ENCODE measurements at places on chromosomes 5 and 9. TPM values are rescaled to one million over a fixed set of nuclear protein-coding genes. Genes with fewer than 3 reads are reported as not detected.

DNA sequence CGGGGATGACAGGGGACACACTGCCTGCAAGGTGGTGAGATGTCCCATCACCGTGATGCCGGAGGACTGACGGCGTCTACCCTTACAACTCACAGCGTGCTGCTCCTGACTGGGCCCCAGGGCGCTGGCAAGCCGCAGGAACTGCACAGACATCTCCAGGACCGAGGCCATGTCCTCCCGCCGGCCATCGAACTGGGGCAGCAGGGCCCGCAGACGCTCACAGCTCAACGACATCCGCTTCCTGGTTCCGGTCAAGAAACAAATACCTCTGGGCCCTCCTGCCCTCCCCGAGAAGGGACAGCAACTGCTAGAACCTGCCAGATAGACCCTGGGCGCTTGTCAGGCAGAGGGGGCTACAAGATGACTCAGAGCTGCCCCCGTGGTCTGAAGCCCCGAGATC lies 1.0 kb downstream of the SOHLH1 start:
- H3K4me3 ChIP-seq = no peak overlapping the region
- H3K36me3 ChIP-seq = no peaks in the 10 kb centered on the region

- H3K36me3 ChIP-seq = no peaks in the 10 kb centered on the region
- no peaks in the 10 kb centered on the region for H3K27me3 ChIP-seq
- DNase-seq = peak; percentile 42
- H3K4me1 ChIP-seq = no peaks in the 10 kb centered on the region
Observed at GRCh38 chr5:108481355-108481931, 99.5 kb upstream of the FBXL17 start.

- H3K36me3 ChIP-seq = no peaks in the 10 kb centered on the region
- DNase-seq = no peak
Observed at GRCh38 chr5:170404398-170404797, 15.2 kb upstream of the KCNMB1 start.

- H3K4me3 ChIP-seq = no peak overlapping the region
- H3K27ac ChIP-seq = no peak overlapping the region
Observed at GRCh38 chr9:124535846-124536245, 28.6 kb upstream of the NR5A1 start.

DNA sequence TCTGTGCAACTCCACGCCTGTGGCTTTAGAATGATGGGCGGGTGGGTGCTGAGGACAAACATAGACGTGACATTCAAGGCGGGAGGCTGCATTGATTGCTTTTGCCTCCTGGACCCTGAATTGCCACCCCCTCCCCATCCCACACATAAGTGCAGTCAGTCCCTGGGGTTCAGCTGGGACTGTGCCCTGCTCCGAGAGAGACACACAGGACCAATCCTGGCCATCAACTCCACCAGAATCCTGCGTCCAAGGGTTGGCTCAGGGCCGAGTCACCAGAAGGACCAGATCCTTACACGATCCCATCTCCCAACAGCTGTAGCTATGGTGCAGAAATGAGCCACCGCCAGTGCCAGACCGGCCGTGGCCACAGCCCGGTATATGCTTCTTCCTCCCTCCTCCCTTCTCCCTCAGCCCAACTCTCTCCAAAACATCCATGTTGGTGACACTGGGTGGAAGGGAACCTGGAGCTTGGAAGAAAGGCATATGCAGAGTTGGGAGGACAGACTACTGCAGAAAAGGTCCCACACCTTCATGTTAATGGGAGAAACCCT lies 27.4 kb downstream of the IRX2 start:
- no peak for DNase-seq
- H3K4me1 ChIP-seq = peaks cover 2% of the 10 kb centered on the region
- H3K27me3 ChIP-seq = peaks cover 11% of the 10 kb centered on the region
- H3K4me3 ChIP-seq = no peak overlapping the region
- H3K27ac ChIP-seq = no peak overlapping the region

GRCh38 chr5:160159991-160160792 lies 40.9 kb upstream of the PWWP2A start:
- no peak overlapping the region for H3K27ac ChIP-seq
- no peaks in the 10 kb centered on the region for H3K36me3 ChIP-seq
- no peak overlapping the region for H3K4me3 ChIP-seq
- no peaks in the 10 kb centered on the region for H3K4me1 ChIP-seq
- peak; percentile 35 for DNase-seq

DNA sequence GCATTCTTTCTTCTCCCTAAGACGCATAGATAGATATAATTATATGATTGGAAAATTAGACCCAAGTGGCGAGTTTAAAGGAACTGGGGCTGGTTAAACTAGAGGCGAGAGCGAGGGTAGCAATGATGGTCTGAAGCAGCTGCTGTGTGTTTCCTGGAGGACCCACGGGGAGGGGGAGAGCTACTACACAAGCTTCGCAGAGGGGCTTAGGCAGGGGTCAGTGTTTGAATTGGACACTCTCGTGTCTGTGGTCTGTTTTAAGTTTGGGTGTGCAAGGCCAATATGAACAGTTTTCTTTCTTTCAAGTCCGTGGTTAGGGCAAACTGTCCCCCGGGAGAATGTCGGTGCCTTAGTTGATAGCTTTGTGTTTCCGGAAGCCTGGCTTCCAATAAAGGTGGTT lies 43.1 kb downstream of the PDZD2 start:
- no peak for DNase-seq
- H3K4me3 ChIP-seq = no peak overlapping the region
- H3K36me3 ChIP-seq = no peaks in the 10 kb centered on the region
- H3K27me3 ChIP-seq = no peaks in the 10 kb centered on the region

GRCh38 chr9:110351009-110351467 lies 13.4 kb upstream of the TXNDC8 start:
- H3K27me3 ChIP-seq = no peaks in the 10 kb centered on the region
- no peaks in the 10 kb centered on the region for H3K36me3 ChIP-seq
- H3K27ac ChIP-seq = no peak overlapping the region
- no peak for DNase-seq

DNA sequence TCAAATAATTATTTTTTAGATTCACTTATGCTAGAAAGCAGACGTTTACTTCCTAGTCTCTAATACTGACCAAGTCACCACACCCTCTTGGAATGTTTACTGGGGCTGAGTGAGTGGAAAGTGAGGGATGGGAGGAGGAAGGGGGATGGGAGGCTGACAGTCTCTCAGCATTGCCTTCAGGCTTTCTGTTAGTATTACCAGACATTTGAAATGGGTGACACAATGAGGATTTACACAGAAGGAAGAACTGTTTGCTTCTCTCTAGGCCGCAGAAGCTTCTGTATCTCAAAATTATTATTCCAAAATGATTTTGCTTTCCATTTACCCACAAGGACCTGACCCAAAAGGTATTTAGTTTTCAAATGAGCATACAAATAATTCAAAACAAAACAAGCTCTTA lies 232.8 kb upstream of the ZNF608 start:
- peak; percentile 29 for DNase-seq
- H3K4me3 ChIP-seq = no peak overlapping the region
- no peaks in the 10 kb centered on the region for H3K4me1 ChIP-seq
- H3K27me3 ChIP-seq = no peaks in the 10 kb centered on the region
- no peak overlapping the region for H3K27ac ChIP-seq
- H3K36me3 ChIP-seq = no peaks in the 10 kb centered on the region

DNA sequence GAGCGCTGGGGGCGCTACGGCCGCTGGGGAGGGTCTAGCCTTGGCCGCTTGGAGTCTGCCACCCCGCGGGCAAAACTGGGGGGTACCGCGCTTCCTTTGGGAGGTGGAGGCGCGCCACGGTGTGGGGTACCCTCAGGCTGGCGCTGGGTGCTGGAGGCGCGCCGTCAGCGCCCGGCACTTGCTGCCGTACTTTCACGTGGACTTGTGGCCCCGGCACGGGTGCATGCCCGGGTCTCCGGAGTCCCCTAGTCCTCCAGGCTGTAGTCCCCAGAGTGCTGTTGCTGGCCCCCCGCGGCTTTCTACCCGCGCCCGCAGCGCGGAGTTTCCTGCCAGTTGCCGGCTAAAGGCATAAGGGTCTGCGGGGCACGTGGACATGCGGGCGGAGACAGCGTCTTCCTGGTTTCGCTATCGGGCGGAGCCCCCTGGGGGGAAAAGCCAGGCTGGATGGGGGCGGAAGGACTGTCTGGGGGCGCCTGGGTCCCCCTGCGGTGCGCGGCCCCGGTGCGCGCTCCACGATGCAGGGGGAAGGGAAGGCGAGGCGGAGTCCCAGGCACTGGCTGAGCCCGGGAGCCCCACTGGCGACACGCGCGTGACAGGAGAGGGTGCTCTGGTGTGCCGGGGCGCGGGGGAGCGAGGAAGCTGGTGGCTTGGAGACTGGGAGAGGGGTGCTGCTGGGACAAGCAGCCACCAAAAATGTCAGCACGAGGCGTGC lies 666 bp downstream of the PPARGC1B start:
- no peaks in the 10 kb centered on the region for H3K27me3 ChIP-seq
- peak overlapping the region; percentile 75 for H3K4me3 ChIP-seq
- DNase-seq = peak; percentile 27
- no peaks in the 10 kb centered on the region for H3K36me3 ChIP-seq
- H3K4me1 ChIP-seq = peaks cover 13% of the 10 kb centered on the region

DNA sequence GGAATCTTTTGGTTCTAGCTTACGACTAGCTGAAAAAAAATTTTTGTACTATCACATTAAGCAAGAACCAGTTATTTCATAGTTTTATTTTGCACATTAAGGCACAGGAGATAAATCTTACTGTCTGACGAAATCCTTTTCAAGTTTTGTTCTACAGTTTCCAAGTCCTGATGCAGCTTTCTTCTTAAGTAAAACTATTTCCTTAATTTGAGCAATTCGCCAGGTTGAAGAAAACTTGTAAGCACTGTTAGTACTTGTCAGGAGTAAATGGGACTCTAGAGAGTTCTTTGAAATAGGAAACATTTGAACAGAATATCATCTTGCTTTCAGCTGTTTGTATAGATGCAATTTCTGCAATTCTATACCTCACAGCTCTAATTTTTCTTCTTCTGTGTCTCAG lies 318.8 kb upstream of the ELAVL2 start:
- no peak overlapping the region for H3K4me3 ChIP-seq
- H3K27me3 ChIP-seq = no peaks in the 10 kb centered on the region
- no peaks in the 10 kb centered on the region for H3K4me1 ChIP-seq

- peak; percentile 58 for DNase-seq
- no peak overlapping the region for H3K27ac ChIP-seq
- no peaks in the 10 kb centered on the region for H3K27me3 ChIP-seq
- no peak overlapping the region for H3K4me3 ChIP-seq
Observed at GRCh38 chr9:125763394-125763801, 16.2 kb downstream of the PBX3 start.

- no peak for DNase-seq
- H3K4me3 ChIP-seq = no peak overlapping the region
- no peaks in the 10 kb centered on the region for H3K4me1 ChIP-seq
- H3K27ac ChIP-seq = no peak overlapping the region
Observed at GRCh38 chr5:2910401-2911175, 159.1 kb upstream of the IRX2 start.

DNA sequence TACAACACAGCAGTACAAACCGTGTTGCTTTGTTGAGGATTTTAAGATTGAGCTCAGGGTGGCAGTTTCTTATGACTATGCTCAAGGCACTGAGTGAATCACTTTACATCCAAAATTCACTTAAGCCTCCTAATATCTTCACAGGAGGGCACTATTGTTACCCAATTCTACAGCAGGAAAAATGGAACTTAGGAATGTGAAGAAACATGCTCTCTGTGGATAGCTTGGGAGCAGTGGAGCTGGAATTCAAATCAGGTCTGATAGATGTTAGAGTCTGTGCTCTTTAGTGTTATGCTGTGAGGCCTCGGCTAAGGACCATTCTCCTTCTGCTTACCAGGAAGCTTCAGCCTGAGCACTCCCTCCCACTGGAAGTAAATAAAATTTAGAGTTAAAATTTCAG lies 18.7 kb upstream of the HMHB1 start:
- no peaks in the 10 kb centered on the region for H3K27me3 ChIP-seq
- no peaks in the 10 kb centered on the region for H3K4me1 ChIP-seq
- no peak overlapping the region for H3K4me3 ChIP-seq
- no peak overlapping the region for H3K27ac ChIP-seq
- no peak for DNase-seq
- H3K36me3 ChIP-seq = no peaks in the 10 kb centered on the region

DNA sequence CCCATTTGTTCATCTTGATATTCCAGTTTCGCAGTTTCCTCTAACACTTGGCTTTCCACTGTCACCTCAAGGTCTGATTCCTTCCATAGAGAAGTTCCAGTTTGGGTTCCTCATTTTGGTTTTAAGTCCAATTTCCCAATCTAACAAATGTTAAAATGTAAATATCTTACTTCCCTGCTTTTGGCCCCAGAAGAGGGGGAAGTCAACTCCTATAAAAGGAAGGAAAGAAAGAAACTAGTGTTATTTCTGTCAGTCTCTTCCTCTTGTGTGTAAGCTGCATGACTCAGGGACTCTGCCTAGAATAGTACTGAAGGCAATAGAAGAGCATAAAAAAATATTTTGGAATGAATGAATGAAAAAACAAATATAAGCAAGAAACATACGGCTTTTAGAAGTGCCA lies 127.5 kb upstream of the CCNG1 start:
- no peak for DNase-seq
- no peaks in the 10 kb centered on the region for H3K36me3 ChIP-seq
- H3K27ac ChIP-seq = no peak overlapping the region
- H3K27me3 ChIP-seq = no peaks in the 10 kb centered on the region

GRCh38 chr5:57432876-57433275 lies 49.7 kb downstream of the ACTBL2 start:
- H3K27ac ChIP-seq = no peak overlapping the region
- DNase-seq = no peak
- peaks cover 3% of the 10 kb centered on the region for H3K4me1 ChIP-seq
- no peaks in the 10 kb centered on the region for H3K36me3 ChIP-seq

- H3K36me3 ChIP-seq = no peaks in the 10 kb centered on the region
- H3K27me3 ChIP-seq = no peaks in the 10 kb centered on the region
- DNase-seq = no peak
- H3K27ac ChIP-seq = no peak overlapping the region
Observed at GRCh38 chr5:125277494-125278154, 531.2 kb upstream of the ZNF608 start.

- H3K4me3 ChIP-seq = no peak overlapping the region
- no peak for DNase-seq
- no peaks in the 10 kb centered on the region for H3K36me3 ChIP-seq
- no peaks in the 10 kb centered on the region for H3K4me1 ChIP-seq
- no peaks in the 10 kb centered on the region for H3K27me3 ChIP-seq
- no peak overlapping the region for H3K27ac ChIP-seq
Observed at GRCh38 chr9:93280661-93281259, 96.8 kb downstream of the WNK2 start.

GRCh38 chr5:77644371-77645157 lies 6.1 kb upstream of the OTP start:
- no peak overlapping the region for H3K4me3 ChIP-seq
- H3K4me1 ChIP-seq = peaks cover 10% of the 10 kb centered on the region
- no peaks in the 10 kb centered on the region for H3K27me3 ChIP-seq
- no peaks in the 10 kb centered on the region for H3K36me3 ChIP-seq
- DNase-seq = peak; percentile 43
- H3K27ac ChIP-seq = no peak overlapping the region

- DNase-seq = no peak
- no peaks in the 10 kb centered on the region for H3K27me3 ChIP-seq
- H3K4me1 ChIP-seq = peaks cover 3% of the 10 kb centered on the region
Observed at GRCh38 chr5:38601863-38602298, 45.4 kb upstream of the LIFR start.

GRCh38 chr5:143179126-143179740 lies 224.3 kb downstream of the NR3C1 start:
- H3K4me1 ChIP-seq = peaks cover 5% of the 10 kb centered on the region
- peaks cover 3% of the 10 kb centered on the region for H3K36me3 ChIP-seq
- H3K27me3 ChIP-seq = no peaks in the 10 kb centered on the region
- no peak overlapping the region for H3K27ac ChIP-seq

- H3K4me1 ChIP-seq = no peaks in the 10 kb centered on the region
- no peak for DNase-seq
- no peaks in the 10 kb centered on the region for H3K36me3 ChIP-seq
- no peaks in the 10 kb centered on the region for H3K27me3 ChIP-seq
Observed at GRCh38 chr5:85488295-85488694, 1103.6 kb upstream of the EDIL3 start.

F12 gene
- 1.4 TPM for total RNA-seq

ERAP2 gene
- 11.6 TPM for total RNA-seq

PHPT1 gene
- total RNA-seq = 124 TPM

CCNJL gene
- 22.3 TPM for total RNA-seq

COL15A1 gene
- 8.9 TPM for total RNA-seq
